ENCODE measurements at places on chromosomes 4 and X. TPM values are rescaled to one million over a fixed set of nuclear protein-coding genes. Genes with fewer than 3 reads are reported as not detected.

DNA sequence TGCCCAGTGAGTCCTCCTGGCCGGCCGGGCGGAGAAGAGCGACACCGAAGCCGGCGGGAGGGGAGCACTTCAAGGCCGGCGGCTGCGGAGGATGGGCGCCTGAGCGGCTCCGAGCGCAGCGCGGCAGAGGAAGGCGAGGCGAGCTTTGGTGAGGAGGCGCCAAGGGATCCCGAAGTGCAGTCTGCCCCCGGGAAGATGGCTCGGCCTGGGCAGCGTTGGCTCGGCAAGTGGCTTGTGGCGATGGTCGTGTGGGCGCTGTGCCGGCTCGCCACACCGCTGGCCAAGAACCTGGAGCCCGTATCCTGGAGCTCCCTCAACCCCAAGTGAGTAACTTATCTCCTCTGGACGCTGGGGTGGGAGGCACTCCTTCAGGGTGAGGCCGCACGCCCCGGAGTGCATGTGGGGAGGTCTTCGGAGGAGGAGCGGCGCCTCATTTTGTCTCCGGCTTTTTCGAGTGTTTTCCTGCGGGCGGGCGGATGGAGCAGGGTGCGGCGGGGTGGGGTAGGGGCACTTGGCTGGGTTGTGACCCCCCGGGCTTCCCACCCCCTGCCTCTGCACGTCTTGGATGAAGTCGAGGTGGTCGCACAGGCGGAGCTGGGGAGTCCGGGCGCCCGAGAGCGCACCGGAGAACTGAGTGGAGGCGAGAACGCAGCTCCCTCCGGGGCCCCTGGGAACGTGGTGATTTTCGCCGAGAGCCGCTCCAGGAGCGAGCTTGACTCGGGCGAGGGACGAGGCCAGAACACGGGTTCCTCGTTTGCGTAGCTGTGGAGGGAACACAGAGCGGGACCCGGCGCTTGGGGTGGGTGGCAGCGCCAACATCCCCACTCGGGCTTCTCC is 979 bp downstream of the EFNB1 start:
- DNase-seq, result peak; percentile 36

DNA sequence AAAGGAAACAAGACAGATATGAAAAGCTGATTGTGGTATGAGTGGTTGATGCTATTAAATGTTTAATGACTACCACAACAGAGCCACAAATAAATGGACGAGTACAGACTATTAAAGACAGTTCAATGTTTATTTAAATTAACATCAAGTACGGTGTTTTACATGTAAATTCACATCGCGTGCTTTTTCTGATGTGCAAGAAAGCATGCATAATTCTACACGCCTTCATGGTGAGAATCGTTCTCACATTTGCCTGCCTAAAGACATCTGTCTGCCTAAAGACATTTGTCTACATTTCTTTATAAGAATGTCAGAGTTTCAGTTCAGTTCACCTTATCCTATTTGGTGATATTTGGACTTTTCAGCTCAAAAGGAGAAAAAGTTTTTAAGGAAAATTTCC is 7.3 kb upstream of the GPR143 start:
- DNase-seq, result no peak

- no peak for DNase-seq
Observed at GRCh38 chr4:108527723-108528122, 92.7 kb upstream of the RPL34 start.

DNA sequence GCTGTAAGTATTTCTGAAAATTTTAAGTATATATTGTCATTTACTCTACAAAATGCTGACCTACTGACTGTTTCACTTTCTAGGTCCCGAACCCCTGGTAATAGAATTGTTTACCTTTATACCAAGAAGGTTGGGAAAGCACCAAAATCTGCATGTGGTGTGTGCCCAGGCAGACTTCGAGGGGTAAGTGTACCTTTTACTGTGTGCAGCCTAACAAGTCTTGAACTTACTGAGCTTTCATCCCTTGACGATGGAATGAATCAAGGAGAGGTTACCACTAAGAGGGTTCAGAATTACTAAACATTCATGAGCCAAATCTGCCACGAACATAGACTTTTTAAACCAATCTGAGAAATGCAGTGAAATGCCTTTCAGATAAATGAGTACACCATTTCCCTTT is 1.6 kb downstream of the RPL34 start:
- DNase-seq, result no peak

DNA sequence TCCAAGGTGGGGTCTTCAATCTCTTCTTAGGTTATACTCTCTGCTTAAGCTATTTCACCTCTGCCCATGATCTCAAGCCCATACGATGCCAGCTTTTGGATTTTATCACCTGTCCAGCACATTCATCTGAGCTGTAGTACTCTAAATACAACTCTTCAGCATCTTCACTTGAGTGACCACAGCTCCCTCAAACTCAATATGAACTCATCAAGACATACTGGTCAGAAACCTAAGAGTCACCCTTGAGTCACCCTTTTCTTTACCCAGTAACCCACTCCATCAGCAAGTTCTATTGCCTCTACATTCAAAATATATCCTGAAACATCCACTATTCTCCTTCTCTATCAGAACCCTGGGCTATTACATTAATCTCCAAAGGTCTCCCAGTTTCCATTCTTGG is 69.4 kb downstream of the DCHS2 start:
- DNase-seq, result no peak

DNA sequence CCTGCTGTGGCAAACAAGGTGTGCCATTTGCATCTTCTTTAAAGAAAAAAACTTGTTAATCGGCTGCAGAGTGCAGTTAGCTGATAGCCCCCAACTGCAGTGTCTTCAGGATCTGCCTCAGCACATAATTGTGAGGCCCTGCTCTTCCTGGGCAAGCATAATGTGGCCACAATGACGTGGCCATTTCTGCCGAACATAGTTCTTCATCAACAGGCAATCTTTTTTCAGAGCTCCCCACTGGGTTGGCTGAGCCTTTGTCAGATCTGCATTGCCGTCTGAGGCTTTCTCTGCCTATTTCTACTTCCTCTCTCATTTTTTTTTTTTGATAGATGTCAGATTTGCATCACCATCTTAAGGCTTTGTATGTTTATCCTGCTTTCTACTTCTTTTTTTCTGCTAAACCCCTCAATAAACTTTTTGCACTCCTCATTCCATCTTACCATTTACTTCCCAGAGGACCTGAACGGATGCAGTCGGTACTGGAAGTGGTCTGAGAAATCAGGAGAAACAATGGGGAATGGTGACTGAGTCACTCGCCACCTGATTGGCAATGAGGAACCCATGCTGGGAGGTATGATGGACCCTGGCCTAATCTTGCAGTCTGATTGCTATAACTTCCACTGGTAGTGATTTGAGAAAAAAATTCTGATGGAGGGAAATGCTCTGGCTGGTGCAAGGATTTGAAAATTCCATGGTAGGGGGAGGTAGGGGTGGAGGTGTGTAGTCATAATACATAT is 21.2 kb upstream of the TAB3 start:
- no peak for DNase-seq

- DNase-seq, result no peak
Observed at GRCh38 chr4:36676139-36677050, 395.0 kb downstream of the DTHD1 start.

DNA sequence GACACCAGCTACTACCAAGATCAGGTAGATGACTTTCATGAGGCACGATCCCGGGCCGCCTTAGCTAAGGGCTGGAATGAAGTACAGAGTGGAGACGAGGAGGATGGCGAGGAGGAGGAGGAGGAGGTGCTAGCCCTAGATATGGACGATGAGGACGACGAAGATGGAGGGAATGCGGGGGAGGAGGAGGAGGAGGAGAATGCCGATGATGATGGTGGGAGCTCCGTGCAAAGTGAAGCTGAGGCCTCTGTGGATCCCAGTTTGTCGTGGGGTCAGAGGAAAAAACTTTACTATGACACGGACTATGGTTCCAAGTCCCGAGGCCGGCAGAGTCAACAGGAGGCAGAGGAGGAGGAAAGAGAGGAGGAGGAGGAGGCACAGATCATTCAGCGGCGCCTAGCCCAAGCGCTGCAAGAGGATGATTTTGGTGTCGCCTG is 481 bp downstream of the UTP3 start:
- no peak for DNase-seq

DNA sequence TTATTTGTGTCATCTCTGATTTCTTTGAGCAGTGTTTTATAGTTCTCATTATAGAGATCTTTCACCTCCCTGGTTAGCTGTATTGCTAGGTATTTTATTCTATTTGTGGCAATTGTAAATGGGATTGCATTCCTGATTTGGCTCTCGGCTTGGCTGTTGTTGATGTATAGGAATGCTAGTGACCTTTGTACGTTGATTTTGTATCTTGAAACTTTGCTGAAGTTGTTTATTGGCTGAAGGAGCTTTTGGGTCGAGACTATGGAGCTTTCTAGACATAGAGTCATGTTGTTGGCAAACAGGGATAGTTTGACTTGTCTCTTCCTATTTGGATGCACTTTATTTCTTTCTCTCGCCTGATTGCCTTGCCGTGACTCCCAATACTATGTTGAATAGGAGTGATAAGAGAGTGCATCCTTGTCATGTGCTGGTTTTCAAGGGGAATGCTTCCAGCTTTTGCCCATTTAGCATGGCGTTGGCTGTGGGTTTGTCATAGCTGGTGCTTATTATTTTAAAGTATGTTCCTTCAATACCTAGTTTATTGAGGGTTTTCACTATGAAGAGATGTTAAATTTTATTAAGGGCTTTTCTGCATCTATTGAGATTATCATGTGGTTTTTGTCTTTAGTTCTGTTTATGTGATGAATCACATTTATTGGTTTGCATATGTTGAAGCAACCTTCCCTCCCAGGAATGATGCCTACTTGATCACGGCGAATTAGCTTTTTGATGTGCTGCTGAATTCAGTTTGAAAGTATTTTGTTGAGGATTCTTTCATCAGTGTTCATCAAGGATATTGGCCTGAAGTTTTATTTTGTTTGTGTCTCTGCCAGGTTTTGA is 72.7 kb upstream of the BOD1L1 start:
- DNase-seq, result no peak

GRCh38 chrX:134025986-134026545 is 40.7 kb upstream of the GPC3 start:
- no peak for DNase-seq

- DNase-seq, result no peak
Observed at GRCh38 chr4:47483745-47484144, 1.3 kb upstream of the ATP10D start.

- DNase-seq, result no peak
Observed at GRCh38 chr4:118927974-118928373, 39.3 kb downstream of the SYNPO2 start.

DNA sequence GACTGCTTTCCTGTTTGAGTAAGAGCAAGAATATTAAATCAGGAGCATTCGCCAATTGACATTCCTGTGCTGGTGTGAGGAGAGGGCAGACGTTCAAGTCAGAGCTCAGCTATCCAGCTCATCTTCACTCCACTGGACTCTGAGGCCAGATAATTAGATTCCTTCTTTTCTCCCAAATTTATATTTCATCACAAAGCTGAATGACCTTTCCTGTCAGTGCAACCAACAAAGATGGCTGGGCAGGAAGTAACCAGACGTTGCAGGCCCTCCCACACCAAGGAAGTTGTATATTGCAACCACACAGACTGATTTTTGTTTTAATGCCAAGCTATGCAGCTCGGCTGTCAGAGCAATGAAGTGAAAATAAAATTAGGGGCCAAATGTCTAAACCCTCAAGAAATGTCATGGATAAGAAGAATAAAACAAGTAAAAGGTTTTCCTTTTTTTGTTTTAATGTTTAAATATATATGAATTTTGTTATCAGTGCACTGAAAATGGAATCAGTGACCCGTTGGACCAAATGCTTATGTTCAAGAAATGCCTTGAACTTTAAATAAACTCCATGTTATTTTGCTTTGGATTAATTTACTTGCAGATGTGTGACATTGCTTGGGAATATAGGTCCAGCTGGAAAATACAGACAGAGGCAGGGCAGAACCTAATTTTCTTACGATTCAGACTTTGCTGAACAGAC is 578.9 kb upstream of the FAT1 start:
- DNase-seq, result no peak

DNA sequence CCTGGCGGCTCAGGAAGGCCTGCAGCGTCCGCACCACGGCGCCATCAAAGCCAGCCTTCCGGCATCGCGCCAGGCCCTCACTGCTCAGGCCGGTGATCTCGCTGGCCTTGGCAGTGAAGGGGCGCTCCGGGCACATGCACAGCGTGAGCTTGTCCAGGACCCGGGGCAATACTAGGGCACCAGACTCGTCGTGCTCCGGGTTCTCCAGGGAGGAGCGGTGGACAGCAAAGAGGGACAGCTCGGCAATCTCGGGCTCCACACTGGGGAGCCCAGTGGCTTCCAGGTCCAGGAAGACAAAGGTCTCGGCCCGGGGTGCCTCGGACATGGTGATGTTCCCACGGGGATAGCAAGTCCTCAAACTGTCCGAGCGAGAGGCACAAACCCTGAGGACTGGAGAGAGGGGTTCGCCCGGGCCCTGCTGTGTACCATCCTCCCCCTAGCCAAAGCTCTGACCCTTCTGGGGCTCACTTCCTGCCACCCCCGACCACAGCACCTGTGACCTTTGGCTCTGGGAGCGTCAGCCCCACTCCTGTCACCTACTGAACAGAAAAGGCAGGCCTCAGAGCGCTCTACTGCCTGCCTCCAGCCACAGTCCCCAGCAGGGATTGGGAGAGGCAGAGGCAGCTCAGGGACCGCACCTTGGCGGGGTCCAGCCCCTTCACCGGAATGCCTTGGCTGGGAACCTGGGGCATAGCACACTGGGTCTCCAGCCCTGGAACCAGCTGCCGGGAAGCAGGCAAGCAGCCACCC is 575 bp downstream of the TREX2 start:
- no peak for DNase-seq

GRCh38 chr4:86976801-86977485 is 42.1 kb downstream of the AFF1 start:
- no peak for DNase-seq

GRIPAP1 gene
- 25.3 TPM for polyA plus RNA-seq

P2RY4 gene
- 0.16 TPM for polyA plus RNA-seq

DTHD1 gene
- not detected for polyA plus RNA-seq

NLGN4X gene
- polyA plus RNA-seq, result 0.03 TPM
